Natural killer cell treated with Interleukin-12 subunit alpha and Interleukin-12 subunit beta and Interleukin-15 and Interleukin-18, amount 100 ng/mL, for 72 hours (primary cell): ENCODE measurements at places on chromosomes 2 and 18. TPM values are rescaled to one million over a fixed set of nuclear protein-coding genes. Genes with fewer than 3 reads are reported as not detected.

- DNase-seq = no peak
Measured at GRCh38 chr2:39368376-39368775, 68.7 kb downstream of the MAP4K3 start.

DNA sequence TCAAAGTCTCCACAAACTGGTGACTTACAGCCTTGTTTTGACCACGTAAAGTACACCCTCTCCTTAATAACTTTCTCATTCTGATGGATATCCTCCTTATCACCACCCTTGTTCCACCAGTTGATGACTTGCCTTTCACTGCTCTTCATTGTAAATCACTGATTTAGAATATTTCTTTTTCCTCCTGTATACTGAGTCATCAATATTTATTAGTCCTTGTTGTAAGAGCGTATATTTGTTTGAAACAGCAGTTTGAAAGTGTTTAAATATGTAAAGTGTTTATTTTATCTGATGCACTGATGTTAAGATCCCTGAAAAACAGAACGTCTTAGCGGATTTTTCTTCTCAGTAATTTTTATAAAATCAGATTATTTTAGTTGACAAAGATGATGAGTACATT, 34.2 kb upstream of the DYSF start:
- DNase-seq = no peak

ASXL3 gene
- not detected for total RNA-seq

- peak; percentile 67 for DNase-seq
Measured at GRCh38 chr2:101736861-101737291, 39.4 kb downstream of the MAP4K4 start.

GRCh38 chr2:125959047-125959446, 696.9 kb upstream of the GYPC start:
- DNase-seq = no peak

DNA sequence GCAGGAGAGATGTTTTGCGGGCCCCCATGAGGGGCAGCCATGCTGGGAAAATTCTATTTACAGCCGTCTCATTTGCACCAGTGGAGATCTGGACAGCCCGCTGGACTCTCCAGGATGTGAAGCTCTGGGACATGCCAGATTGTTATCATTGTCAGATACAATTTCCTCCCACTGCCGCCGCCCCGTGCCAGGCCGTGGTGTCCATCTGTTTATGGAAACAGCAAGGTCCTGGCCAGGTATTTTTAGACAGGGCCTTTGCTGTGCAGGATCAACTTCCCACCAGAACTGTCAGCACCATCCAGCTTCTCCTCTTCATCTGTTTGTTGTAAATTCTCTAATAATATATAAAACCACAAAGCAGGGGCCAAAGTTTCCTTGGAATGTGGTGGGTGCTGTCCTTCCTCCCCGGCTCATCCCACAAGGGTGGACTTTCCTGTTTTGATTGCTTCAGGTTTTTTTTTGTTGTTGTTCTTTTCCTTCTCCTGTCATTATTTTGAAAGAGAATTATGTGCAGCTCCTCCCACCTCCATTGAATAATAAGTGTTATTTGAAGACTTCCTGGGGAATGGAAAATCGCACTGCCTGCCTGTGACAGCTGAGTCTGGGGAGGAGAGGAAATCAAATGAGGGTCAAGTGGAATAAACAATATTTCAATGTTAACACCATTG, 398.1 kb downstream of the TNS1 start:
- DNase-seq = no peak

DNA sequence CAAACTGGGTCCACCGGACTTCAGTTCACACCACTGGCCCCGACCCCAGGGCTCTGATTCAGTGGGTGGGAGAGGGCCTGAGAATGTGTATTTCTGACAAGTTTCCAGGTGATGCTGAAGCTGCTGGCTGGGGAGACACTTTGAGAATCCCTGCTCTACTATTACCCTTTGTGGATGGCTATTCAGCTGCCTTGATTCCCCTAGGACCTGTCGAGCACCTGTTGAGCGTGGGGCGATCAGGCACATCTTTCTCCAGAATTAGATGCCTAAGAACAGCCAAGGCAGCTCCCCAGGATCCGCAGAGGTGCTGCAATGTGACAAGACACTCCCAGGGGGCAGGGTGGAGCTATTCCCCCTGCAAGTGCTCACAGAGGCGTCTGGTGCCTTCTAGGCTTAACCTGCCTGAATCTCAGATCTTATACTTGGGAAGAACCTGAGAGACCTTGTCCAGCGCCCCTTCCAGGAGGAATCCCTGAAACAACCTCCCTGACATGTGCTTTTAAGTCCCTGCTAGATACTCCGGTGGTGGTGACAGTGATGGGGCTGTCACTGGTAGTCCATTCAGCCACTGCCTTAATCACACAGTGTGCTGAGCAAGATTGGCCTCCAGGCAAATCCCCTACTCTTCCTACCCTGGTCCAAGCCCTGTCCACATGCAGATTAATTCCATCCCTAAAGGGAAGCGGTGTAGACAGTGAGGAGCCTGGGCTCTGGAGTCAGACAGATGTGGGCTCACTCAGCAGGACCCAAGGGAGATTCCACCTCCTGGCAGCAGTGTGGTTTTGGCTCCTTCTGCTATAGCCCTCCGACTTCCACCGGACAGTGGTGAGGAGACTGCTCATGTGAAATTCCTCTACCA, 43.4 kb upstream of the OTOF start:
- DNase-seq = peak; percentile 10

DNA sequence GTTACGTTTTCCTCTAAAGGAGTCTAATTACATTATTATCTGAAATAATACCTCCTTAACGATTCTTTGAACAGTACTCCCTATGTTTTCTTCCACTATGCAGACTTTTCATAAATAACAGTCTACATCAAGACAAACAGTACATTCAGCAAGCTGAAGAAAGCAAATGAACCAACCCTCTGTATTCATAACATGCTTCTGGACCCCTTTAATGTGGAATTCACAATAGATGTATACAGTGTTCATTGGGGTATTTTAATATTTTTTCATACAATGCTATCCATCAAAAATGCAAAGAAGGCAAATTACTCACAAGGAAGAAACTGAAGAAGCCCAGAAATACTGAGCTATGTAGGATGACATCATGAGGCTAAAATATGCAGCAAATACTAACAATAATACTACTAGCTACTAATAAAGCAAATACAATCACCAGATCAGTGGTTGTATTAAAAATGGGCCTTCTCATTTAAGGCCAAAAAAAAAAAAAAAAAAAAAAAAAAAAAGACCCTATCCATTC, 408.6 kb downstream of the MTX2 start:
- DNase-seq = no peak

DNA sequence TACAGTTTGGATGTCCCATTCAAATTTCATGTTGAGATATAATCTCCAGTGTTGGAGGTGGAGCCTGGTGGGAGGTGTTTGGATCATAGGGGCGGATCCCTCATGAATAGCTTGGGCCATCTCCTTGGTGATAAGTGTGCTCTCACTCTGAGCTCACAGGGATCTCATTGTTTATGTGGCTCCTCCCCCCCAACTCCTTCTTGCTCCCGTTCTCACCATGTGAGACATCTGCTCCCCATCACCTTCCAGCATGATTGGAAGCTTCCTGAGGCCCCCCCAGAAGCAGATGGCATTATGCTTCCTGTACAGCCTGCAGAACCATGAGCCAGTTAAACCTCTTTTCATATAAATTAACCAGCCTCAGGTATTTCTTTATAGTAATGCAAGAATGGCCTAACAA, 3.0 kb upstream of the INPP1 start:
- no peak for DNase-seq

- peak; percentile 90 for DNase-seq
Measured at GRCh38 chr2:30422444-30423040, 24.5 kb upstream of the LCLAT1 start.

GRCh38 chr2:237864940-237865622, 5.7 kb downstream of the RAMP1 start:
- DNase-seq = no peak

GRCh38 chr2:175169191-175169590, 1.2 kb upstream of the ATF2 start:
- DNase-seq = no peak

- DNase-seq = no peak
Measured at GRCh38 chr18:54714851-54715250, 113.4 kb upstream of the RAB27B start.

DNA sequence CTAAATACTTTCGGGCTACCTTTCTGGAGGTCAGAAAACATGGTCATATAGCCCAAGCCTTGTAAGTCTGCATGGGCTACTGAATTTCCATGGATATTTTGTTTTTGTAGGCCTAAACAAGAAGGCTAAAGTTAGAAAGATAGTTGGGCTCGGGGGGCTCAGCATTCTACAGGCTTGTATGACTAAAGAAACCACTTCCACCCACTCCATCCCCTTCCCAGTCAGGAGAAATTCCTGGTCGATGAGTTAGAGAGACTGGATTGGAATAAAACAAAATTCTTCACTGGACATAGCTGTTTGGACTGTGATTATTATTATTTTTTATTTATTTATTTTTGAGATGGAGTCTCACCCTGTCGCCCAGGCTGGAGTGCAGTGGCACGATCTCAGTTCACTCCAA, 539.4 kb upstream of the TNP1 start:
- DNase-seq = no peak

BOK gene
- total RNA-seq = 2.2 TPM

DNA sequence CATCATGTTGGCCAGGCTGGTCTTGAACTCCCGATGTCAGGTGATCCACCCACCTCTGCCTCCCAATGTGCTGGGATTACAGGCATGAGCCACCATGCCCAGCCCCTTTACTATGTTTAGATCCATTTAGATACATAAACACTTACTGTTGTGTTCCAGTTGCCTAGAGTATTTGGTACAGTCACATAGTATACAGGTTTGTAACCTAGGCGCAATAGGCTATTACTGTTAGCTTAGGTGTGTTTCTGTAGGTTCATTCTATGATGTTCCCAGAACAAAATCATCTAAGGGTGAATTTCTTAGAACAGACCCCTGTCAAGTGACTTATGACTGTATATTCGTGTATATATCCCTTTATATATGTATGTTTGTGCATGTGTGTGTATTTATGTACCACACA, 61.8 kb downstream of the MYCN start:
- DNase-seq = no peak

MCFD2 gene
- 45.1 TPM for total RNA-seq

DCDC2C gene
- total RNA-seq = not detected

DNA sequence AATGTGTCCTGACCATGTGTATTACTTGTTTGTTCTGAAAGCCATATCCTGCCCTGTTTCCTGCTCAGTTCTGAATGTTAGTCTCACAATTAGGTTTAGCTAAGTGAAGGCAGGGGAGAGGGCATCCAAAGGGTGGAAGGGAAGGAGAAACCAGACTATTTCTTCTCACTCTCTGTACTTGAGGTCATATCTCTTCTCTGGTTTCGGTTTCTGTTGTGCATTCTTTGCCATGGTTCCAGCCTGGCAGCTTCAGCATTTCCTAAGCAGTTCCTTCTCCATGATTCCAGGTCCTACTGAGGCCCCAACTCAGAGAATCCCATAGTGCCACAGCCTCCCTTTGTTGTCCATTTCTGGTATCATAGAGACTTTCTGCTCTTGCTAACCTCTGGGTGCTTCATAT, 40.3 kb upstream of the HNMT start:
- DNase-seq = no peak

MITD1 gene
- 44.2 TPM for total RNA-seq

DNA sequence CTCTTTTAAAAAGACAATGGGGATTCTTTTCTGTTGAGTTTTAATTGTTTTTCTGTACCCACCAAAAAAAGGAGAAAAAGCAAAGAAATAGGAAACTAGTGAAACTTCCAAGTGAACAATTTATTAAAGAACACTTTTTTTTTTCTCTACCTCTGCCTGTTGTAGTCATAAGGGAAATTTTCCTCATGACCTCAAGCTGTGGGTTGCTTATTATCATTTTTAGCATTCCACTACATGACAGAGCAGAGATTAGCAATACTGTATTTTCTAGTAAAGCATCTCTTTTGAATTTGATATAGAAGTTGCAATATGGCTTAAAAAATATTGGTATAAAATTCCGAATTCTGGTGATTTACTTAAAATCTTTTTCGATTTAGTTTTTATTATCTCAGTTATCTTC, 87.9 kb upstream of the LRRTM1 start:
- no peak for DNase-seq

DNA sequence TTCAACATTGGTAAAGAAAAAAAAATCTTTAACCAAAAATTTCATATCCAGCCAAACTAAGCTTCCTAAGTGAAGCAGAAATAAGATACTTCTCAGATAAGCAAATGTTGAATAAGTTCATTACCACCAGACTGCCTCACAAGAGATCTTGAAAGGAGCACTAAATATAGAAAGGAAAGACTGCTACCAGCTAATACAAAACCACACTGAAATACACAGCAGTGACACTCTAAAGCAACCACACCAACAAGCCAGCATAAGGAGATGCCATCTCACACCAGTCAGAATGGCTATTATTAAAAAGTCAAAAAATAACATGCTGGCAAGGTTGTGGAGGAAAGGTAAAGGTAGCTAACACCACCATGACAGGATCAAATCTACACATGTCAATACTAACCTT, 74.0 kb upstream of the LHCGR start:
- DNase-seq = no peak

- DNase-seq = no peak
Measured at GRCh38 chr2:20212459-20212870, 12.5 kb downstream of the SDC1 start.

DNA sequence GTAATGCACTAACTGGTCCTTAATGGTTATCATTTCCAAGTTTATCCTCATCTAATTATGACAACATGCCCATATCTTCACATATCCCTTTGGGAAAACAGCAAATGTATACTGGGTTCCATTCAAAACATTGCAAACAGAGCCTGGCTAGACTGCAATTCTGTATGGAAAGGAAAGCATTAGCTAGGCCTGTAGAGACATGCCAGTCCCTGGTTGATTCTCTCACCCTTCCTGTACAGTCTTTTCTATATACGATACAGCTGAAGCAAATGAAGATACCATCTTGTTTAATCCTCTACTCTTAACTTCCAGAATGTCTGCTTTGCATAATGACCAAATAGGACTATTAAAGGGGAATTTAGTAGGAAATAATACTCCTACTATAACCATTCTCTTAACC, 294.4 kb upstream of the MC4R start:
- DNase-seq = no peak

- DNase-seq = no peak
Measured at GRCh38 chr2:219515874-219516629, 1.8 kb downstream of the ASIC4 start.

GRCh38 chr18:49731860-49732311, 81.4 kb downstream of the ACAA2 start:
- DNase-seq = no peak

PDE11A gene
- total RNA-seq = not detected

DNA sequence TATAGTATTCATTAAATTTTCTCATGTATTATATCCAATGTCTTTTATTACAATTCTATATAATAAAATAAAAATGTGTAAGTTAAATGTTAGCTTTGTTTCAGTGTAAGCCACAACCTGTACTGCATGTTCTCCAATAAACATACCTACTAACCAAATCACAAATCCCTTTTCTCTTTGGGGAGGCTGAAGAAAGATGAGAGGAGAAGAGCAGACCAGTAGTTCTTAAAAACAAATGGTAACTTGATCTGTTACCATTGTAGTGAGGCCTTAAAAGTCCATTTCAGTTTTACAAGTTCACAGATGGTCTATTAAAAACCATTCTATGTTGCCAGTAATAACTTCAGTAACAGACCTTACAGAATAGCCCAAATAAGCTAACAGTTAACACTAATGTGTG, 100.5 kb downstream of the SOS1 start:
- DNase-seq = no peak

SRD5A2 gene
- not detected for total RNA-seq
